T47D (cell line): ENCODE measurements at places on chromosomes 2 and 18.

GRCh38 chr2:226256709-226257376 lies 542.8 kb downstream of the IRS1 start:
- DNase-seq: peak; percentile 4

- DNase-seq: no peak
Observed at GRCh38 chr2:106789185-106789584, 96.8 kb downstream of the ST6GAL2 start.

- DNase-seq: peak; percentile 1
Observed at GRCh38 chr18:39681061-39681460, 2115.5 kb upstream of the CELF4 start.

DNA sequence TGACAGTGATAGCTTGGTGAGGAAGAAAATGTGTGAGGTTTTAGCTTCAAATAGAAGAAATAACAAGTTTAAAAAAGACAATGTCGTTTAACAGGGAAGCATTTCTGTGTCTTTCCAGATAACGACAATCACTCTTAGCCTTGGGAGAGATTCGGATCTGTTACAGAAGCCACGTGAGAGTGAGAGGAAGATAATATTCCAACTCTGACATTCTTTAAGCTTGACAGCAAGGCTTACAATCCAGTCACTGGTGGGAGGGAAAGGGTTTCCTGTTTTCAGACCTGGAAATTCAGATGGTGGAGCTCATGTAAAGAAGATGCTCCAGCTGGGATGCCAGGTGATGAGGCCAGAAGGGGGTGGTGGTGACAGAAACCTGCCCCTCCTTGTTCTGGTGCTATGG lies 30.8 kb downstream of the FBXO48 start:
- no peak for DNase-seq

DNA sequence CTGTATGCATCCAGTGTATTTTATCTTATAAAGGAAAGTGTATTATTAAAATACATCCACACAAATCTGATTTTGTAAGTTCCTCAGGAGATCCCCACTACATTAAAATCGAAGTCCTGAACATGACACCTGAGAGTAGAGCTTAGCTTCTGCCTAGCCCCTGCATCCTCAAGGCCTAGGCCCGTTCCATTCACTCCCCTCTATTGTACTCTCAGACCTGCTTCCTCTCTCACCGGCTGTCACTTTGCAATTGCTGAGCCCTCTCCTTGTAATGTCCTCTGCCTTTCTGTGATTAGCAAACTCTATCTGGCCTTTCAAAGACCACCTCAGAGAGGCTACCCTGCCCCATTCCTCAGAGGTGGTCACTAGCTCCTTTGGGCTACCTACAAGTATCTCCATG lies 160.8 kb downstream of the FTCDNL1 start:
- no peak for DNase-seq

DNA sequence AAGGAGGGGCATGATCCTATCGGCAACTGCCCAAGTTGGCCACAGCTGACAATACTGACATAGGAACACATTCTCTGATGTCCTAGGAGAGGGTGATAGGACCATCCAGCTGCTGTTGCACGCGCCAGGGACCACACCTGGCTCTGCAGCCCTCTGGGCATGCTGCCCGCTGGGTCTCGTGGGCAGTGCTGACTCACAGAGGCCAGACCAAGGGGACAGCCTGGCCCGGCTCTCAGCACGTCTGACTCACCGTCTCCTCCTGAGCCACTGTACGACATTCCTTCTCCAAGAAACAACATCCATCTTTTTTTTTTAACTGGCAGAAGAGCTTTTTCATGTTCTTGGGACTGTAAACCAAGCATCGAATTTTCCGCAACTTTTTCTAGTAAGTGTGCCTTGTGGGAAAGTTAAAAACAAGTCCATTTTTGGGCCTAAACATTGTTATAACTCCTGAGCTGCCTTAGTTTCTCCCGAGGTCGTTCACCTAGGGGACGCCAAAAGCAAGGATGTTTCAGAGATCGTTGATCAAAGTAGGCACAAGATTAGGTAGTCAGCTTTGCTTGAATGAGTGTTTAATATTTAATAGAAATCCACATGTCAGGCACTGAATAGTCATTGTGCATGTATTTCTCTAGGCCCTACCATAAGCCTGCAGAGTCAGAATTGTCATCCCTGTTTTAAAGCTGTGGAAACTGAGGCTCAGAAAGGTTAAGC lies 100.3 kb downstream of the TTC32 start:
- no peak for DNase-seq

DNA sequence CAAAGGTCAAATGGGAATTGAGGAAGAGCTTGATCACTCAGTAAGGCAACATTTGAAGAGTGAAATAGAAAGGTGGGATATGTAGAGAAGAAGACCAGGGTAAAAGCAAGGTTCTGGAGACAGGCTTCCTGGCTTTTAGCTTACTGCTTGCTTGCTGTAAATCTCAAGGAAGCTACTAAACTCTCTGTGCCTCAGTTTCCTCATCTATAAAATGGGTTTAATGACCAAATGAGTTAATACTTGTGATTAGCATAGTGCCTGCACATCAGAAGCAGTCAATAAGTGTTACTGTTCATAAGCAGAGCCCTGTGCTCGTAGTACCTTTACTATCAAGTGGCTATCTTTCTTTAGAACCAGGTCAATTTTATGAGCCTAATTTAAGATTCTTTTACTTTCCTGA lies 222.2 kb upstream of the ITGA4 start:
- no peak for DNase-seq

DNA sequence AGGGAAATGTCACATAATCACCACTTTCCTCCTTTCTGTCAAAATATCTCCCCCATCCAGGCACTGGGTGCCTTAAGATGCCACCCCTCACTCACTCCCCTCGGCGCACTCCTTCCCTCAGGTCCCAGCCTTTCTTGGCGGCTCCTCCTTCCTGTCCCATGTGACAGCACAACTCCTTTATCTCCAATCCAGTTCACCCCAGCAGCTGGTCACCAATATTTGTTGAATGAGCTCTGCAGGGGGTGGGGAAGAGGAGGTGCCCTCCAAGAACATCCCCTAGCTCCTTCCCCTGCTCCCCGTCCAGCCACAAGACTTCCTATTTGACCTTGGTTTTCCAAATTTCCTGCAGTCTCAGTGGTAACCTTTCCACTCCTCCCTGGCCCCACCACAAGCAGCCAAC lies 31.6 kb upstream of the ID2 start:
- no peak for DNase-seq

DNA sequence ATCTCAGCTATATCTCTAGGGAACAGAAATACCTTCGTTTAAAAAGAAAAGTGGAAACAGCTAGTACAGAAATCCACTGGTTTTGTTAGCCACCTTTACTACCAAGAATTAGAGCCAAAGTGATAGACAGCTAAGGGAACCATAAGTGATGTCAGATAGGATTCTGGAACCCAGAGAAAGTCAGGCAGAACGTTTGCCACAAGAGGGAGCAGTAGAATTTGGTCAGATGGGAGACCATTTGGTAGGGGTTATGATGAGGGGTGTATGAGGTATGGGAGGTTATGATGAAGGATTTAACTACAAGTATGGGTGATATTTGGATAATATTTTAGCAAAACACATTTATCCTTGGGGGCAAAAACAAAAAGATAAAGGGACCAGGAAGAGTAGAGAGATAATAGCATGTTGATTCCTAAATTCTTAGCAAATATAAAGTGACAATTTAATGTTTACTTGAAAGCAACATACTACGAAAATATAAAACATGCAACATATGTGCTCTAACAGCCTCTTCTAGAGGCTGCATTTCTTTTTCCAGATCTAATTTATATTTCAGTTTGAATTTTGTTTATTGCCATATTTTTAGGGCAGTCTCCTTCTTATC lies 3.3 kb downstream of the SLC8A1 start:
- peak; percentile 40 for DNase-seq
